Glutamatergic neuron (in vitro differentiated cells): ENCODE measurements at places on chromosomes 2 and 18.

DNA sequence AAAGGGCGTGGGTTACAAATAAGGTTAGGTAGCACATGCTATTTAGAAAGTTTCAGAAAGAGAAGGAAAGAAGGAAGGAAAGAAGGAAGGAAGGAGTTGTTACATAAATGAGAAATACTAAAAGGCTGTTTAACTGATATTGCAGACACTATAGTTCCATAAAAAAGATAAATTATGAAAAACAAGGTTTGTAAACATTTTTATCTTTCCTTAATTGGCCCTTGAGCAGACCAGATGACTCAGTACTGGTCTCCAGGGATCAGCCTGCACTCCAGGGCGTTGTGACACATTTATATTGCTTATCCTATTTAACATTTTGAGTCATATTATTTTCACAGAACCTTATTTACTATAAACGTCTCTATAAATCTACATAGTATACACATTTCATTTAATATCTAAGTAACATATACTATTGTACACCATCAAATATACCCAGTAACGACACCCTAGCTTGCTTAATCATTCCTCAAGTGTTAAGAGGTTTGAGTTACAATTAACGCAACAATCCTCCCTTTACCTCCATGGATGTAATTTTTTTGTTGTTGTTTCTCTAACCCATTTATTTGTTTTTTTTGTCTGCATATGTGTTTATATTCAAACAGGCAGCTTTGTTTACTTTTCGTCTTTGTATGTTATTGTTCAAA, 2.8 kb upstream of the RAB31 start:
- no peaks in the 10 kb centered on the region for H3K36me3 ChIP-seq
- H3K27ac ChIP-seq = no peak overlapping the region
- no peaks in the 10 kb centered on the region for H3K4me1 ChIP-seq

GRCh38 chr2:50448556-50448955, 583.4 kb downstream of the NRXN1 start:
- no peaks in the 10 kb centered on the region for H3K27me3 ChIP-seq
- H3K27ac ChIP-seq = no peak overlapping the region
- no peak overlapping the region for H3K4me3 ChIP-seq
- H3K36me3 ChIP-seq = no peaks in the 10 kb centered on the region
- DNase-seq = no peak

DNA sequence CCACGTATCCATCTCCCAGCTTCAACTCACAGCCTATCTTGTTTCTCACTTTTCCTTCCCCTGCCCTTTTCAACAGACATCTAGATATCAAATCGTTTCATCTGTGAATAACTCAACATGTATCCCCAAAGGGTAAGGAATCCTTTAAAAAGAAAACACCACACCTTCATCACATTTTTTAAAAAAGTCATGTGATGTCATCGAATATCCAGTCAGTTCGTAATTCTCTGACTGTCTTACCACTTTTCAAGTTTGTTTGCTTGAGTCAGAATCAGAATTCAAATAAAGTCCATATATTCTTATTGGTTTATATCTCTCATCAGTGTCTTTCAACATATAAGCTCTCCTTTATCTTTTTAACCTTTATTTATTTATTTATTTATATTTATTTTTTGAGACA, 5.4 kb upstream of the LONRF2 start:
- no peak for DNase-seq
- no peak overlapping the region for H3K27ac ChIP-seq
- no peaks in the 10 kb centered on the region for H3K36me3 ChIP-seq
- H3K4me1 ChIP-seq = no peaks in the 10 kb centered on the region
- no peaks in the 10 kb centered on the region for H3K27me3 ChIP-seq

- peaks cover 19% of the 10 kb centered on the region for H3K4me1 ChIP-seq
- no peak overlapping the region for H3K4me3 ChIP-seq
- no peaks in the 10 kb centered on the region for H3K36me3 ChIP-seq
- H3K27me3 ChIP-seq = peaks cover 2% of the 10 kb centered on the region
- no peak overlapping the region for H3K27ac ChIP-seq
- no peak for DNase-seq
These were observed 121.5 kb upstream of the SPATS2L start for GRCh38 chr2:200184748-200185627.

- no peak overlapping the region for H3K4me3 ChIP-seq
- H3K27me3 ChIP-seq = no peaks in the 10 kb centered on the region
- no peak for DNase-seq
- H3K4me1 ChIP-seq = no peaks in the 10 kb centered on the region
These were observed 193.3 kb upstream of the MAP2 start for GRCh38 chr2:209230560-209230959.

- no peak for DNase-seq
- no peak overlapping the region for H3K27ac ChIP-seq
- H3K4me3 ChIP-seq = no peak overlapping the region
These were observed 50.3 kb downstream of the SH2D6 start for GRCh38 chr2:85468704-85469349.

DNA sequence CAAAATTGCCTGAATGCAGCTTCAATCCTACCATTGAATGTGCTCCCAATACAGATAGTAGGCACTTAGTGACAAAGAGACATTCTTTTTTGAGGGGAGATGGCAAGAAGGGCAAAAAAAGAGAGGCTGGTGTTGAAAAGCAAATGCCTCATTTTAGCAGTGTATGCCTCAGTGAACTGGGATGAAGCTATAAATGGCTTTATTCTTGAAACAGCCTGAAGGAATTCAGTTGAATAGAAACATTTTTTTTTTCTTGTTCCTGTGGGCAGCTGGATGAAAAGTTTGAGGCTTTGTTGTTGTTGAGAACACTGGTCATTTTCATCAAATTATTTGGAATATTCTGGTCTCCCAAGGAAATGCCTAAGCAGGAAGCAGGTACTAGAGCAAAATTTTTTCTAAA, 228.9 kb downstream of the RNF144A start:
- no peaks in the 10 kb centered on the region for H3K4me1 ChIP-seq
- no peaks in the 10 kb centered on the region for H3K27me3 ChIP-seq
- peaks cover 15% of the 10 kb centered on the region for H3K36me3 ChIP-seq
- no peak for DNase-seq
- H3K4me3 ChIP-seq = no peak overlapping the region

DNA sequence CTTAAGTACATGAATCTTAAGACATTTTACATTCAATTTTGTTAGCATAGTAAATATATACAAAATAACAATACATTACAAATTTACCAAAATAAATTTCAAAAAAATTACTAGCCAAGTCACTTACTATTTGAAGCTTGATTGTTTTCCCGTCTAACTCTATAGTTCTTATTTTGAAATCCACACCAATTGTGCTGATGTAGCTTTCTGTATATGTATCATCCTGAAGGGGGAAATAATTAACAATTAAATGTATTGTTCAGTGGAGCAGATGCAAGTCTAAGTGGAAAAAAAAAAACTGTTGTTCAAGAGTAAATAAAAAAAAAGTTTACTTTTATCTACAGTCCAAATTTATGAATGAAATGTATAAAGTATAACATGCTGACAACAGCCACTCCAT, 32.1 kb downstream of the RAB1A start:
- no peak for DNase-seq
- no peak overlapping the region for H3K27ac ChIP-seq
- H3K36me3 ChIP-seq = peaks cover 2% of the 10 kb centered on the region

GRCh38 chr18:37553633-37554398, 11.8 kb downstream of the CELF4 start:
- H3K4me3 ChIP-seq = no peak overlapping the region
- H3K27me3 ChIP-seq = peaks cover 5% of the 10 kb centered on the region
- no peak for DNase-seq
- H3K36me3 ChIP-seq = no peaks in the 10 kb centered on the region
- H3K4me1 ChIP-seq = peaks cover 10% of the 10 kb centered on the region

DNA sequence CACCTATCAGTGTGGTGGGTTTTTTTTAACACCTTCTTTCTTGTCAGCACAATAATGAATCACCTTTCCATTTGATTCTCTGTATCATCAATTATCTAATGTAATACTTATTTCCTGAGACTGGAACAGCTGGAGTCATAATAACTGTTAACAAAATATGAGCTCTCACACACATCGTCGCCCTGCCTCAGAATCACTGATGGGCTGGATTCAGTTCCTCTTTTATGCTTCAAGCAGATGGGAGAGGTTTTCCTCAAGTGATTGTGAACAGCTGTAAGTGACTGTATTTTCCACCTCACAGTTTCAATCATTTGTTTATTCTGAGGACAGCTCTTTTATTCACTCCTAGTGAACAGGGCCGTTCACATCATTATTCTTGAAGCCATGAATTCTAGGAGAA, 330.2 kb downstream of the DSC3 start:
- no peaks in the 10 kb centered on the region for H3K27me3 ChIP-seq
- no peak overlapping the region for H3K27ac ChIP-seq
- no peaks in the 10 kb centered on the region for H3K36me3 ChIP-seq

- H3K4me3 ChIP-seq = no peak overlapping the region
- no peak for DNase-seq
- H3K36me3 ChIP-seq = peaks cover 10% of the 10 kb centered on the region
These were observed 59.7 kb downstream of the CLIP4 start for GRCh38 chr2:29174937-29175336.

DNA sequence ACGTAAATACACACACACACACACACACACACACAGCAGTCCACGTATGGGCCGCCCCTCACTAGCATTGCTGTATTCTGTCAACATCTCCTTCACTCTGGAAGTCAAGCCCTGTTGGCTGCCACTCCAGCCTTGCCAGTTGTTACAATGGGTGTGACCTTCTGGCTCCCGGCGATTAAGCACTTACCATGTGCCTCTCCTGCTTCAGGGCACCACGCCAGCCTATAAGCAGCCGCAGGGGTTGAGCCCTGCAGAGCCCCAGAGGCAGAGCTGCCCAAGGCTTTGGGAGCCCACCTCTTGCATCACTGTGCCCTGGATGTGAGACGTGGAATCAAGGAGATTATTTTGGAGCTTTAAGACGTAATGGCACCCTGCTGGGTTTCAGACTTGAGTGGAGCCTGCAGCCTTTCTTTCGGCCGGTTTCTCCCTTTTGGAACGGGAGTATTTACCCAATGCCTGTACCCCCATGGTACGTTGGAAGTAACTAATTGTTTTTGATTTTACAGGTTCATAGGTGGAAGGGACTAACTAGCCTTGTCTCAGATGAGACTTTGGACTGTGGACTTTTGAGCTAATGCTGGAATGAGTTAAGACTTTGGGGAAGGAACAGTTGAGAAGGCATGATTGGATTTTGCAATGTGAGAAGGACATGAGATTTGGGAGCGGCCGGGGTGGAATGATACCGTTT, 54.5 kb upstream of the ROCK2 start:
- no peaks in the 10 kb centered on the region for H3K36me3 ChIP-seq
- H3K27ac ChIP-seq = no peak overlapping the region
- peaks cover 5% of the 10 kb centered on the region for H3K27me3 ChIP-seq
- no peak overlapping the region for H3K4me3 ChIP-seq
- H3K4me1 ChIP-seq = peaks cover 32% of the 10 kb centered on the region

DNA sequence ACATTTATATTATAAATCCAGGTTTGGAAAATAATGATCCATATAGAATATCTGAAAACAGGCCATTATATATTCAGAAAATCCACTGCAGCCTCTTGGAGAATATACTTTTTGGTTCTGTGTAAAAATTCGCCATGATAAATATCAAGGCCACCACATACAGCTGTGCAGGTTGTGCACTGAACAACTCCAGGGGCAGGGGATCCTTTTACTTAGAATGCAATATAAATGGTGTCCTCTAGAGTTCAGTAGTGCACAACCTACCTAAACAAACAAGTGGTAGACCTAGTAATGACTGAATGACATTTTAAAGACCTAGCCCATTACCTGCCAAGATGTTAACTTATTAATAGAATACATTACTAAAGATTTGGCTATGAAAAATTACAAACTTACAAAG, 22.4 kb downstream of the MOGAT1 start:
- H3K27ac ChIP-seq = no peak overlapping the region
- no peak for DNase-seq
- H3K4me3 ChIP-seq = no peak overlapping the region
- no peaks in the 10 kb centered on the region for H3K27me3 ChIP-seq

GRCh38 chr2:136389809-136390208, 271.9 kb upstream of the CXCR4 start:
- peaks cover 6% of the 10 kb centered on the region for H3K36me3 ChIP-seq
- peaks cover 12% of the 10 kb centered on the region for H3K4me1 ChIP-seq
- no peak overlapping the region for H3K27ac ChIP-seq

GRCh38 chr2:96397756-96398530, 62.4 kb downstream of the NCAPH start:
- no peak for DNase-seq
- no peak overlapping the region for H3K27ac ChIP-seq
- H3K36me3 ChIP-seq = peaks cover 4% of the 10 kb centered on the region
- H3K4me1 ChIP-seq = no peaks in the 10 kb centered on the region

DNA sequence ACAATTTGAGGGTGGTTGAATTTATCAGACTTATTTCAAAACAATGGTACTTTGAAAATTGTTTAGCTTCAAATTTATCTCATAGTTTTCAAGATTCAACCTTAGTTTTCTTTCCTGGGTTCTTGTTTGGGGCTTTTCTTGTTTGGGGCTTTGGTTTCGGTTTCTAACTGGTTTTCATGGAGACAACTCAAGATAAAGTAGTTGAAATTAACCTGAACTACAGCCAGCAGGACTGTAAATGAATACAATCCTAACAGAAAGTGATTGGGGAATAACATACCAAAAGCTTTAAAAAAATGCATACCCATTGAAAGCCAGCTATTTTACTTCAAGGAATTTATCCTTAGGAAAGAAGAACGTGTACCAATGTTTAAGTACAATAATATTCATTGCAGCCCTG, 133.5 kb upstream of the SLC14A2 start:
- no peak for DNase-seq
- no peak overlapping the region for H3K27ac ChIP-seq
- H3K36me3 ChIP-seq = no peaks in the 10 kb centered on the region
- no peak overlapping the region for H3K4me3 ChIP-seq
- H3K27me3 ChIP-seq = no peaks in the 10 kb centered on the region
- no peaks in the 10 kb centered on the region for H3K4me1 ChIP-seq

DNA sequence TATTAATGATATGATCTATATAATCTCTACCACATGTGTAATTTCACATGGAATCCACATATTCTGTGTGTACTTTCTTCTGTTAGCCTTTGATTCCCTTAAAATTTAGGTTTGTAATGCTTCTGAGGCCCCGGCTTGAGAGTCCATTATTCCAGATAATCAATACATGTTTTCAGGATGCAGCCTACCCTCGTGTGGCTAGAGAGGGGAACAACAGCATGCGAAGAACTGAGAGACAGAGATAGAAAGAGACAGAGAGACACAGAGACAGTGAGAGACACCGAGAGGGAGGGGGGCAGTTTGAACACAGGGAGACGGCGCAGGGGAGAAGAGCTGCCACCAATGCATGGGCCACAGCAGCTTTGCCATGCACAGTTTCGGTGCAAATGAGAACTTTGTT, 185.4 kb downstream of the SNTG2 start:
- DNase-seq = no peak
- peaks cover 5% of the 10 kb centered on the region for H3K27me3 ChIP-seq
- H3K36me3 ChIP-seq = peaks cover 5% of the 10 kb centered on the region
- H3K27ac ChIP-seq = no peak overlapping the region
- H3K4me3 ChIP-seq = no peak overlapping the region
- H3K4me1 ChIP-seq = peaks cover 16% of the 10 kb centered on the region

DNA sequence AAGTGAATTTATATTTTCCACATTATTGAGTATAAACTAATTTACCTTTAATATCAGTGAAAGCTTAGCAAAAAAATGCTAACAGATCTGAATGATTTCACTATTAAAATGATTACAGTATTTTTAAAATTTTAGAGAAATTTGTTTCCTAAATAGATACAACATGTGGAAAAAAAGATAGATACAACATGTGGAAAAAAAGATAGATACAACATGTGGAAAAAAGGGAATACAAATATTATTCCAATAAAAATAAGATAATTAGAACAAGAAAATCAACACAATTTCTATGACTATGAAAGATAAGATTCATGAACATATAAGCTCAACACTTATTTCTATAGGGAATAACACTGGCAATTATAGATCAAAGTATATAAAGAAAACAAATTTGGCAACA, 865.9 kb upstream of the VRK2 start:
- no peaks in the 10 kb centered on the region for H3K27me3 ChIP-seq
- no peak overlapping the region for H3K4me3 ChIP-seq
- no peaks in the 10 kb centered on the region for H3K36me3 ChIP-seq
- H3K27ac ChIP-seq = no peak overlapping the region
